ENCODE measurements at places on chromosomes 7 and 10.

- no peak for DNase-seq
Observed at GRCh38 chr10:7438196-7438986, 27.6 kb upstream of the SFMBT2 start.

DNA sequence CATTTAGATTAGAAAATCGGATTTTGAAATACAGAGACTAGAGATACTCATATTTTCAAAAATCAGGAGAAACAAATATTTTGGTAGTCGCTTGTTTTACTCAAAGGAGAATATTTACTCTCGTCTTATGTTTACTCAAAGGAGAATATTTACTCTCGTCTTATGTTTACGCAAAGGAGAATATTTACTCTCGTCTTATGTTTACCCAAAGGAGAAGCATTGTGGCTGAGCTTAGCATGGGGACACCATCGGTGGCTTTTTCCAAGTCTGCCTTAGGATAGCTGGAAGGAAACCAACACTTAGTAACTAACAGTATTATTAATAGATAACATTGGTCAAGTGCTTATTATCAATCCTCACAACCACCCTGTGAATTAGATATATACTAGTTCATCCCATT is 71.8 kb downstream of the SNX10 start:
- no peak for DNase-seq

GRCh38 chr7:32058002-32058401 is 12.2 kb downstream of the PDE1C start:
- no peak for DNase-seq

DNA sequence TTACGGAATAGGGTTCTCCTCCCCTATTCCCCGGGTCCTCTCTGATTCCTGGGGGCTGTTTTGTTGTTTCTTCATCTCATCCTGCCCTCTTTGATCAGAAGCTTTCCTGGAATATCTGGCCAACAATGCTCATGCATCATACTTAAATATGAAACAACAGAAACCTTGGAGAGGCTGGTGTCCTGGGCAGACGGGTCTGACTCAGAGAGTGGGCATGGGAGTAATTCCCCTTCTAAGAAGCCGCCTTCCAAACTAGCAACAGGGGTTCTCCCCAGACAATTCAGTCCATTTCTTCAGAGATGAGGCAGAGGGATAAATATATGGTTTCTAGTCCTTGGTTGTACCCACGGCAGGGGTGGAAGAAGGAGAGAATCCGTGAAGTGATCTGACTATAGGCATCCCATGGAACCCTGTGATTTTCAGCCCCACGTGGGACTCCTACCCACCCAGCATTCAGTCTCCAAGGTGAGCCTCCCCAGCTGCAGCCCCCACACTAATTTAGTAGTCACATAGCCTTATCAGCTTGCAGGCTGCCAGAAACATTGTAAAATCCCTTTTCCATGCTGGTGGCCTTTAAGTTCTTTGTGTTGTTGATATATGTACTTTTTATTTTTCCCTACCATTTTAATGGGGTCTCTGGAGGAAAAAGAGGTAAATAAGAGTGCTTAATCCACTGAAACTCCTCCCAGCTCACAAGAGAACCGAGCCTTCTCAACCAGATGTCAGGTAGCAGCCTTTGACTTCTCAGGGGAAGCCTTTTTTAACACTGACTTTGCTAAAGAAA is 119.2 kb downstream of the SFMBT2 start:
- DNase-seq, result no peak

GRCh38 chr7:22675421-22675820 is 51.6 kb upstream of the IL6 start:
- no peak for DNase-seq

- DNase-seq, result no peak
Observed at GRCh38 chr10:26798298-26798697, 62.5 kb downstream of the ABI1 start.

- no peak for DNase-seq
Observed at GRCh38 chr7:13185139-13185538, 497.7 kb downstream of the ARL4A start.

GRCh38 chr10:43461950-43462349 is 25.0 kb downstream of the ZNF487 start:
- DNase-seq, result no peak

DNA sequence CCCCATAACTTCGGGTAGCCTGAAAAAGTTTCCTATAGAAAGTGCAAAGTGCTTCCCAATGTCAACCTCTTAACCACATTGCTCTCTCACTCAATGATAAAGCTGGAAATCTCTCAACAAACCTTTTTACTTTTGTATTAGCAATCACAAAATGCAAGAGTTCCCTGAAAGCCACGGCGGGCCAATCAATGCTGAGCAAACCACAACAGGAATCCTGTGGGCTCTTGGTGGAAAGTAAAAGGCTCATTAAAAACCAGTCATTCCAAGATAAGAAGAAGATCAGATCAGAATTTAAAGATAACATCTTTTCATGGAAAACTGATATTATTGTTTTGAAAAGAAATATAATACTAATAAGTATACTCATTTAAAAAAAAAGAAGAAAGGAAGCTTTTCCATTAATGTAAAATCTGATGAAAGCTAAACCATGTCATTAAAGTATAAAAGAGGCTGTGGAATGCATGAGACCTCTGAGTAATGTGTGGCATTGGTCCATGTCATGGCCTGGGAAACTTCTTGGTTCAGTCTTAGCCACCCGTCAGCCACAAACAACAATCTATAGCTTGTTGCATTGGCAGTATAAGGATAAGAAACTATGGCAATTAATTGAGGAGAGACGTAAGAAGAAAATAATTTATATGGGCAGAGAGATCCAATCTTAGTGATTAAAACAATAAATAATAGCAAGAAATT is 1066.1 kb upstream of the SORCS1 start:
- DNase-seq, result no peak

DNA sequence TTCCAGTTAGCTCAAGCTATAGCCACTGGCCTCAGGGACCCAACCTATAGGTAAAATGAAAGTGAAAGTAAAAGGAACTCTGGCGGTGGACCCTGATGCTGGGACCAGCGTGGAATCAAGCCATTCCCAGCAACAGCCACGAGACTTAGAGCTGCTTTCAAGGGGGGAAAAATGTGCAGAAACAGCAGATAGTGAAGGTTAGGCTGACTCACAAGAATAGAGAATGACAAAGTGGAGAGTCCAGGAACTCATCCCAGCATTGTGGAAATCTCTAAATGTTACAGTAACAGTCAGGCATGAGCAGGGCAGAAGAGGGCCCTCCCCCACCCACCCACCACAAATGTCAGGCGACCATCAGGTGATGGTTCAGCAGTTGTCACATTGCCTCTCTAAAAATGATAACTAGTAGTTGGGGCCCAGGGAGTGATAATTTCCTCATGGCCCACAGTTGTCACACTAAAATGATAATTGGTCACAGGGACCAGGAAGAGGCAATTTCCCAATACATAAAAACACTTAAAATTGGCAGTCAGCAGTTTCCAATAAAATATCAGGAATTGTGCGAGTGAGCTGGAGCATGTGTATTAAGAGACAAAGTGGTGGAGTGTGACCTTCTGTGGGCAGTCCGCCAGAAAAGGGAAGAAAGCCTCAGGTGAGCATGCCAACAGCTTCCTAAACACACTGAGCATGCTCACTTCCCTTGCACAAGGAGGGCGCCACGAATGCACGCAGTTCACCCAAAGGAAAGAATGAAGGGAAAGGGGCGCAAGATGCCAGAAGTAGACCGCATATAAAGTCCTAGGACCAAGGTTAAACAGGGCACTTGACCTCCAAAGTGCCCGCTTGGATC is 129.8 kb upstream of the PPP1R3A start:
- no peak for DNase-seq

GRCh38 chr10:111076191-111076681 is 593 bp upstream of the ADRA2A start:
- peak; percentile 29 for DNase-seq

DNA sequence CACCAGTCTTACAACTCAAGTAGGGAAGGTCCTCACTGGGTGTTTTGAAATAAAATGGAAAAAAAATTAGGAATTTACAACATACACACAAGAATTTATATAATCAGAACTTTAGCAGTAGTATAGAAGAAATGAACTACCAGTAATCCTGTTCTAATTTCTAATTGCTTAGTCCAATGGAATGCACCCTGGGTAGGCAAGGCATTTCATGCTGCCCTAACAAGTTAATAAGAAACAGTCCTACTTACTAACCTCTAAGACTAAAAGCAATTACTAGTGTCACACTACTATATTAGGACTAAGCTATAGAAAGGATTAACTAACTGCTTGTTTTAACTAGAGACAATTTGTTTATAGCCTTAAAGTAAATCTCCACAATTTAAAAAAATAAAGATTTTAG is 158.1 kb downstream of the BTAF1 start:
- no peak for DNase-seq

- no peak for DNase-seq
Observed at GRCh38 chr7:156152390-156152789, 340.1 kb upstream of the SHH start.

DNA sequence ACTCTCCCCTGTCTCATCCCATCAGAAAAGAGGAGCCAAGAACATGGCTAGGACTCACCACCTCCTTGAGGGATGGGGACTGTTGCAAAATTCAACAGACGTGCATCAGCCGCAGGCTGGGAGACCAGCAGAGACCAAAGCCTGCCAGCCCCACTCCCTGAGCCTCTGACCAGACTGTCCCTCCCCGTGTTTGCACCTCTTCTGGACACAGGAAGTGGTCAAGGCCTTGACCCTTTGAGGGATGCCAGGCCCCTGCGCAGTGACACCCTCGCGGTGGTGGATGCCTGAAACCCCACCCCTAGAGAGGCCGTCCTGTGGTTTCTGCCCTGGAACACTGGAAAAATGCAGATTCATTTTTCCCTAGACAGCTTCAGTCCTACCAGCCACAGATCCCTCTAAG is 128.4 kb upstream of the TCF7L2 start:
- DNase-seq, result no peak

GRCh38 chr10:23172429-23173213 is 19.5 kb upstream of the PTF1A start:
- no peak for DNase-seq

- DNase-seq, result no peak
Observed at GRCh38 chr10:72694476-72695369, 2.8 kb downstream of the MCU start.

- DNase-seq, result no peak
Observed at GRCh38 chr7:24869572-24869971, 110.4 kb downstream of the OSBPL3 start.

DNA sequence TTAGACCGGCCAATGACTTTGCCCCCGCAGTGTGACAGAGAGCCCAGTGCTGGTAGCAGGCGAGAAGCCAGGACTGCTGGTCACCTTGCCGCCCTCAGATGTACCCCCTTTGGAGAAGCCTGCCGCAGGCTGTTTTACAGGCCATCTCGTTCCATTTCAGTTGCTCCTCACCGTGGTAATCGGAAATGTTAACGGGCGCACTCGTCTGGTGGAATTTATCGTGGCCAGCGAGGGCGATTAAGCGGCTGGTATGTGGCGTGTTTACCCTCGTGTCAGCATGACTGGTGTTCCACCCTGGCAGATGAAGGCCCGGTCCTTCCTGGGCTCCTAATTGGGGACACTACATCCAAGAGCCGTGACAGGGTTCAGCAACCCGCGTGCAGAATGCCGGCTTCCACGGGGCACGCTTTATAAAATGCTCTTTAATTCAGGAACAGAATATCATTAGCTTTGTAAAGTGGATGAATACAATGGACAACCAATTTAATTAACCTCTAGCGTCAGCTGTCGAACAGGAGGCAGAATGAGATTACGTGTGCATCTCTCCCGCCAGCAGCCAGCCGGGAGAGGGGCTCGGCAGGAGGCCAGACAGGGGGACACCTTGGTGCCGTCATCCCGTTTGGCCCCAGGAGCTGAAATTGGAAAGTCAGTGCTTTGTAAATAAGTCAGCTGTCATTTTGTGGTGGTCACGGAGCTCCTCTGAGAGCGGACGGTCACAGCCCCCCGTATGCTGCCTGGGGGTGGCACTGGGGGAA is 108.3 kb downstream of the NKX6-2 start:
- no peak for DNase-seq

- DNase-seq, result peak; percentile 30
Observed at GRCh38 chr10:29998142-29998808, 61.1 kb downstream of the JCAD start.

DNA sequence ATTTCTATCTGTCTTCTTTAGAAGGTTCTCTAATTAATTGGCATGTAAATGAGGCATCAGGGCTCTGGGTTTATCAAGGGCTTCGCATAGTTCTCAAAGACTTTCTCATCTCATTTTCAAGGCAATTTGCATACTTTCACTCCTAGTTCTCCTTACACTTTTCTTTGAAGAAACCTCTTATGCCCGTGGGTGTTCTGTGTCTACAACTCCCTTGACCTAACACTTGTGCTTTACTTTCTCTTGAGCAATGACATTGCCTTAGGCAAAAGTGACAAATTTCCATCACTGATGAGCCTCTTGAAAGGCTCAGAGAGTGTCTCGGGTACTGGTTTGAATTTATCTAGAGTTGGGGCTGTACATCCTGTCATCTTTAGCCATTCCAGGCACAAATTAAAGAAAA is 74.7 kb upstream of the ITPRID1 start:
- DNase-seq, result no peak

DNA sequence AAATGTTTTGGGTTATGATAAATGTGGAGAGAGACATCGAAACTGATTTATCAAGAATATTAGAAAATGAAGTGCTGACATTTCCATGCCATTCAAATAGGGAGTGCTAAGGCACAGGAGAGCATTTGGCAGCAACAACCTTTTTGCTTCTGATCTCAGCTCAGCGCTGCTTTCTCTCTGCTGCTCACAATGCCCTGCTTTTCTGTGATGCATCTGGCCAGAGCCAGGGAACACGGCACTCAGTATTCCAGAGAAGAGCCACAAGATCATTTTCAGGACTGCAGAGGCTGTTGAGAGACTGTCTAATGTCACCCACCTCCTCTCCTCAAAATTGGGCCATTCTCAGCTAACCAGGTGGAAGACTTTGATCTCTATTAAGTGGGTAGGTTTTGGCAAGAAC is 28.1 kb downstream of the INSYN2A start:
- no peak for DNase-seq

DNA sequence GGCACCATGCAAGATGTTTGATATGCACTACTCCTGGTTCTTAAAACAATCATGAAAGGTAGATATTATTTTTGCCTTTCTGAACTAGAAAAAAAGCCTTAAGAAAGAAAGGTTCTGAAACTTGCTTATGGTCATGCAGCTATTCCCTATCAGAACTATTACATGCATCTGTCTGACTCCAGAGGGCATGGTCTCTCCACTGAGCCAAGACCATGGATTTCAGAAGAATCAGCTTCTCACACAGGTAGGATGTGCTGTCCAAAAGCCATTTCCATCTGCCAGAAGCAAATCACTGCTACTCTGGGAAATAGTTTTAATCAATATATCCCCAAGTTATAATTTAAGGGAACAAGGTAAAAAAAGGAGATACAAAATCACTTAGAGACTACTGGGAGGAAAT is 69.5 kb downstream of the STK17A start:
- DNase-seq, result no peak

GRCh38 chr10:106378251-106378650 is 786.3 kb downstream of the SORCS1 start:
- DNase-seq, result no peak

DNA sequence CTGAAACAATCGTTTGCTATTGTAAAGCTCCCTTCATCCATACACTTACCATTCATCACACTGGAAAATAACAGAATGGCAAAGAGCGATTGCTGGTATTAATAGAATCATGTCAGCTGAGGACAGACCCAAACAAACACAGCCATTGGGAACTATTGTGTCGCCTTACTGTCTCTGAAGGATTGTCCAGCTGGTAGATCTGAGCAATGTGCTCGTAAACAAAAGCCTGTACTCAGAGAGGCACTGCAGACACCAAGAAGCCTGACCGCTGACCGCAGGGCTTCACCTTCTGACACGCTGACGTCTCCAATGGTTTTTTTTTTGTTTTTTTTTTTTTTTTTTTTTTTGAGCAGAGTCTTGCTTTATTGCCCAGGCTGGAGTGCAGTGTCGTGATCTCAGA is 151.0 kb upstream of the FRMD4A start:
- DNase-seq, result no peak

GRCh38 chr7:36961097-36961496 is 236.8 kb upstream of the AOAH start:
- peak; percentile 29 for DNase-seq
